ENCODE measurements at places on chromosomes 6 and 20.

GRCh38 chr20:36331209-36331608, 25.1 kb downstream of the DLGAP4 start:
- DNase-seq, result no peak

DNA sequence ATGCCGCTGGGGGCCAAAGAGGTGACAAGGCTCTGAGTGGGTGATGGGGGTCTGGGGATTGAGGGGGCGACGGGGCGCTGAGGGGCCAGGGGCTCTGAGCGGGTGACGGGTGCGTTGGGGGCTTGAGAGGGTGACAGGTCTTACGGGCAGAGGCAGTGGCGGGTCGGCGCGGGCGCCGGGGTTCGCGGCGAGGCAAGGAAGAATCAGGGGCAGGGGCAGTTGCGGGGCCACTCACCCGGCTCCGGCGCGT, 146 bp downstream of the ZNFX1 start:
- no peak for DNase-seq

DNA sequence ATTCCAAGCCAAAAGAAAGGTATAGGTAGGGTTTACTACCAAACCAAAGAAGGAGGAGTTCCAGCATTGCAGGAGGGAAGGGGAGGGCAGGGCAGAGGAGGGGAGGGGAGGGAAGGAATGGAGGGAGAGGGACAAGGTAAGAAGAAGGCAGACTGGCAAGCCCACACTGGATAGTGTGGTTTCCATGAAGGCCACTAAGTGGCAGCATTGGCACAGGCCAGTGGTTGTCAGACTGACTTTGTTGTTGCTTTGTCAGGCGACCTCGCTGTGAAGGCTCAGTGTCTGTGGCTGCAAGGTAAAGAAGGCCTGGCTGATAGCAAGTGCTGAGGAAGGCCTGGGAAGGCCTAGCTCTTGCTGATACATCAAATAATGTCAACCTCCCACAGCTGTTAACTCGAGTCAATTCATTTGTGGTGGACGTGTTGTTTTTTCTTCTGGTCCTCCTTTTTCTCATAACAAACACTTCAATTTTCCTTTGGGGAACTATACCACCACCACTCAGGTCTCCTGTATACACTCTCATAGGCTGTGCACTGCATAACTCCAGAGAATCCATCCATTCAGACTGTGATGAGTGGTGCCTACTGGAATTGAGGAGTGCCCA, 7.7 kb upstream of the ZNF334 start:
- no peak for DNase-seq

DNA sequence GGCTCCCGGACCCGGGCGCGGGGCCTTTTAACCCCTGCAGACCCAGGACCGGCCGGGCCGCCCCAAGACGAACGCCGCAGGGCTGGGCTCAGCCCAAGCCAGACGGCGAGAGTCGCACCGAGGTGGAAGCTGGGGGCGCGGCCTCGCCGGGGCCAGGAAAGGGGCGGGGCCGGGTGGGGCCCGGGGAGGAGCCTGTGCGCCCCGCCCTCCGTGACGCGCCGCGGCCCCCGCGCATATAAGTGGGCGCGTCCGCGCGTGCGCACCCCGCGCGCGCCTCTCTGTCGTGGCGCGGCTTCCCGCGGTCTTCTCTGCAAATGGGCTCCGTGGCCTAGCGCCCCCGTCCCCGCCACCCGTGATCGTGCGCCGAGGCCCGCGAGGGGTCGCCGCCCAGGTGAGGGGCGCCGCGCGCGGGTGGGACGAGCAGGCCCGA, at the start of gene PPDPF:
TSS of gene PPDPF (plus strand) at position 262 of the 430 bp plus-strand sequence. CDS start 544 bp downstream, outside the sequence.
- no peak for DNase-seq

DNA sequence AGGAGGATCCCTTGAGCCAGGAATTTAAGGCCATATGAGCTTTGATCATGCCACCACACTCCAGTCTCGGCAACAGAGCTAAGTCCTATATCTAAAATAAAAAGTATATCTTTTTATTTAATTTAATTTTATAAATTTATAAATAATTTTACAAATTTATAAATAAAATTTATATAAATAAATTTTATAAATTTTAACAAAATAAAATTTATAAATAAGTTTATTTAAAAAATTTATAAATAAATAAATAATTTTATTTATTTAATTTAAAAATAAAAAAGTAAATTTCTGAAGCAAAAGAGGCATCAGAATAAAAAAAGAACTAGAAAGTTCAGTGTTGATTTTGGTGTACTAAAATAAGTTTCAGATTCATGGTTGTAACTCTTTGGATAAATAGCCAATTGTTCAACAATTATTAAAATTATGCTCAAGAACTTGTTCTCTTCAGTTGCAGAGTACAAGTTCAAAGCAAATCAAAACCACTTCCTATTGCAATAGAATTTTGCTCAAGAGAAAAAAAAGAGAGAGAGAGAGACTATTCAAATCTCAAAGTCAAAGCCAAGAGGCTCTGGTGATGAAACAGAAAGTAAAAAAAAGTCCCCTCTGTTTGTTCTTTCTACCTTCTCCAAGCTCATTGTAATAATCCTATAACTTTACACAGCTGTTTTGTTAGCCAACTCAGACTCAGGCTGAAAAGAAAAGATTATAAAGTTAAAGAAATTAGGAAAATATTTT, 547.5 kb upstream of the ADGRB3 start:
- DNase-seq, result no peak

DNA sequence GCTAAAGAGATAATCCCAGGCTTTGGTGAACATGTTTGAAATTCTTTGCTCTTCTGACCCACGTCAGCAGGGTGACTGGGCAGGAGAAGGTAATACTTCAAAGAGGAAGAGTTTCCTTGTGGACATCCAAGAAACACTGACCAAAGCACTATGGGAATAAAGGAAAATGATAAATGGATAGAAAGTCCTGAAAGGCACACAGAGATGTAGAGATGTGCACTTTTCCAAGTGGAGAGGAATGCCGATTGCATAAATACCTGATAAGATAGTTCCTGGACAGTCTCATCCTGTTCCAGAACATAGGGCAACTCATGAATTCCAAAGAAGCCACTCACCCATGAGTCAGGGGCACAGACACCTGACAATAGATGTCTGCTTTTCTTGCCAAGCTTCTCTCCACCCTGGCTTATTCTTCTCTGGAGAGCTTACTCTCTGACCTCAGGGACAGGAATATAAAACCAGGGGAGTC, 191.3 kb upstream of the FOXA2 start:
- DNase-seq, result no peak

- no peak for DNase-seq
These were observed 134.1 kb downstream of the ELOVL4 start for GRCh38 chr6:79813143-79813850.

DNA sequence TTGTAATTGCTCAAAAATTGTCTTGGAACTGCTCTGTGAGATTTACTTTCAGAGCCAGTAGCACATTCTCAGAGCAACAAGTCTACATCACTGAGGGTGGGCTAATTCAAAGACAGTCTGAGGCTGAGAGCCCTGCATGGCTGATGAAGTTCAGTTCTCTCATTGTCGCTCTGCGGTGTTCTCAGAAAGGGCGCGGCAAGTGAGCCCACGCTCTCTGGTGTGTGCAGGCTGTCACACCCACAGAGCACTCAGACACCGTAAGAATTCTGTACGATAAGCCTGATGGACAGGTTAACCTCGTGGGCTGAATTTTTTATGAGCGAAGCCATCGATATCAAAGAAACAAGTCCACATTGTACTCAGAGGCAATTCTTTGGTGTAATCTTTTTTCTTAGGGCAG, 557.8 kb downstream of the HACE1 start:
- no peak for DNase-seq

DNA sequence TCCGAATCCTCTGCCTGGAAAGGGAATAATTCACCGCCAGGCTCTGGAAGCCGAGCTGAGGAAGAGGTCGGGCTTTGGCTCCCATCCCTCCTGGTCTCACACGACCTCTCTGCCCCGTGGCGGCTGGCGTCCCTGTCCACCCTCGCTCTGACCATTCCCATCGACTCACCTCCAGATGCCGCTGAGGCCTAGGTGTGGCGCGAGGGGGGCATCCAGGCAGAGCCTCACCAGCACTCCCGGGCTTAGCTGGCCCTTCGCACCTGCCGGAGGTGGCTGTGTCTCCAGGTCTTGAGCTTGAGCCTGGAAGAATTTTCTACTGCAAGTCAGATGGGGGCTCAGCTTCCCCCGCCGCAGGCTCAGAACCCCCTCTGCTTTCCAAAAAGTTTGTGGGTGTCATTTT, 28.5 kb upstream of the SMOC2 start:
- no peak for DNase-seq

DNA sequence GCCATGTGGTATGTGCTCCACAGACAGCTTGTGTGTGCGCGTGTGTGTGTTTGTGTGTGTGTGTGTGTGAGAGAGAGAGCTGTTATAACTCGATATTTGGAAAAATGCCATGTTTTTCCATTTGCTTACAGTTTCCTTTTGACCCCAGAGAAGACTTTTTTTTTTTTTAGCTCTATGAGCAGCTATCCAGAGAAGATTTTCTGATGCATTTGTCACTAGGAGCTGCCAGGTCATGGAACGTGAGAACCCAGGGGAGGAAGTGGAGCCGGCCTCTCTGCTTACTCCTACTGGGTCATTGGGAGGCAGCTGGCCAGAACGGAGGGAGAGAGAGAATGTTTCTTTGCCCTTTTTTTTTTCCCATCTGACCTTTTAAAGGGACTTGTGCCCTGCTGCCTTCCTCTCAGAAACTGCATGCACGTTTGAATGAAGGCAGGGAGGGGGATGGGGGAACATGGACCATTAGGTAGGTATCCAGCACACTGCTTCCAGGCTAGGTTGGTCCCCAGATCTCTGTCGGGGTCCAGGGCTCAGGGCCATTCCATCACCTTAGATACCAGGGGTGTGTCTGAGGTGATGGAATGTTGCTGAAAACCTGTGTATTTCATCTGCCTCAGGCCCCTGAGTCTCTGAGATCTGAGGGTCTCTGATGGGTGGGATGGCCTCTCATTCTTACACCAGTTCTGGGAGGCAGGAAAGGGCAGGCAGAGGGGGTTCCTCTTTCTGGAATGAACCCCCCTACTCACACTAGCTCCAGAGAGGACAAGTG, 11.2 kb upstream of the MRPS18A start:
- no peak for DNase-seq

- DNase-seq, result no peak
These were observed 313.7 kb upstream of the TBX18 start for GRCh38 chr6:85078058-85078457.

DNA sequence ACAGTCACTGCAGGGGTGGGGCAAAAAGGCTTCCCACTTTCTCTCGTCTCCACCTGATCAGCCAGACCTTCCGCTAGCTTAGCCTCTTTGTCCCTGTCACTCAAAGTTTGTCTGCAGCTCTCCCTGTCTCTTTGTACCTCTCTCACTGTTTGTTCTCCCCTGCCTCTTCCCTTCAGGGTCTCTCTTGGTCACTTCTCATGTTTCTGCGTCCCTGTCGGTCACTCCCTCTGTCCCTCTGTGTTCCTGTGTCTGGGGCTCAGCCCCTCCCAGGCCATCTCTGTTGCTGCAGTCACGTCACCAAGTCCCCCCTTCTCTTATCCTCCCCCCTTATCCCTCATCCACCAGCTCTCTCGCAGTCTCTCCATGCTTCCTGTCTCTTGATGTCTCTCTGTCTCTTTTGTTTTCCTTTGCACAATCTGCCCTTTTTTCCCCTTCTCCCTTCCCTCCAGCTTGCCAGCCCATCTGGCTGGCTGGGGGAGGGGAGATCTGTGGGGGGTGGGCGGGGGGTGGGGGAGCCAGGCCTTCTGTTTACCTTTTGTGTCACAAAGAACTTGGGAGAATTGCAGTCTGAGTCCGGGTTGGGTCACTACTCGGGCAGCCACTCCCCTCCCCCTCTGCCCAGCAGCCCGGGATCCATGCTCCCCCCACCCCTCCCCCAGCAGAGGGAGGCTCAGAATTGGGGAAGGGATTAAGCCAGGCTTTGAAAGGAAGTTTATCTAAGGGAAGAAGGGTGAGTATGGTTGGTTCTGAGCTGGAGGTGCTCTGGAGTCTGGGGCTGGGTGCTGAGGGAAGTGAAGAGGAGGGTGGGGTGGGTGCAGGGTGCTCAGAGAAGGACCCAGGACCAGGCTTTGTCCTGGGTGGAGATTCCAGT, 32.3 kb downstream of the FOXP4 start:
- no peak for DNase-seq

DNA sequence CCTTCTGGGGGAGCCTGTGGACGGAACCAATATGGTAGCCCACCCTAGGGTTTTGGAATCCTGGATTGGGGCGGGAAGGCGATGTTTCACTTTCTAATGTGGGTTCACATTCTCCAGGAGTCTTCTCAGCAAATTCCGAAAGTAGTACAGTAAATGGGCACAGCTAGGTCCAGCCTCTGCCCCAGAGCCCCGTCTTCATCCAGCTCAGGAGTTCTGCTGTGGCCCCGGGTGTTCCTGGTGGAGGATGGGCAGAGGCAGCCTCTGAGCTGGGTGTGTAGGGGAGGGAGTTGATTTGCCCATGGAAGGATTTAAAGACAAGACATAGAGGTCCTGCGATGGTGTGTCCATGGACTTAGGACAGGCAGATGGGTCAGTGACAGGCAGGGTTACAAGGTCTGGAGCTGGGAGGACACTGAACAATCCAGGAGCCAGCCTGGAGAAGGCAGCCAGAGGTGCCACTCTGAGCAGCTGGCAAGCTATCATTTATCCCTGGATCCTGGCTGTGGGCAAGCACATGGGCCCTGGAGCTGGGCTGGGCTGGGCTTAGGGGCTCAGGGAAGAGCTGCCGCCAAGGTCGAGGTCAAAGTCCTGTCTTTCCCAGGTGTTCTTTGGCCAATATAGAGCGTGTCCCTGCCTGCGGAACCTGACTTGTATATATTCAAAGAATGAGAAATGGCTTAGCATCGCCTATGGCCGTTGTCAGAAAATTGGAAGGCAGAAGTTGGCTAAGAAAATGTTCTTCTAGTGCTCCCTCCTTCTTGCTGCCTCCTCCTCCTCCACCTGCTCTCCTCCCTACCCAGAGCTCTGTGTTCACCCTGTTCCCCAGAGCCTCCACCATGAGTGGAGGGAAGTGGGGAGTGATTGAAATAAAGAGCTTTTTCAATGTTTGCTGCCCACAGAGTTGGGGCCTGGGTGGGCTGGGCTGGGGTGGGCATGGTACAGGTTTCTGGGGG, 6.7 kb downstream of the CLPSL1 start:
- DNase-seq, result no peak

DNA sequence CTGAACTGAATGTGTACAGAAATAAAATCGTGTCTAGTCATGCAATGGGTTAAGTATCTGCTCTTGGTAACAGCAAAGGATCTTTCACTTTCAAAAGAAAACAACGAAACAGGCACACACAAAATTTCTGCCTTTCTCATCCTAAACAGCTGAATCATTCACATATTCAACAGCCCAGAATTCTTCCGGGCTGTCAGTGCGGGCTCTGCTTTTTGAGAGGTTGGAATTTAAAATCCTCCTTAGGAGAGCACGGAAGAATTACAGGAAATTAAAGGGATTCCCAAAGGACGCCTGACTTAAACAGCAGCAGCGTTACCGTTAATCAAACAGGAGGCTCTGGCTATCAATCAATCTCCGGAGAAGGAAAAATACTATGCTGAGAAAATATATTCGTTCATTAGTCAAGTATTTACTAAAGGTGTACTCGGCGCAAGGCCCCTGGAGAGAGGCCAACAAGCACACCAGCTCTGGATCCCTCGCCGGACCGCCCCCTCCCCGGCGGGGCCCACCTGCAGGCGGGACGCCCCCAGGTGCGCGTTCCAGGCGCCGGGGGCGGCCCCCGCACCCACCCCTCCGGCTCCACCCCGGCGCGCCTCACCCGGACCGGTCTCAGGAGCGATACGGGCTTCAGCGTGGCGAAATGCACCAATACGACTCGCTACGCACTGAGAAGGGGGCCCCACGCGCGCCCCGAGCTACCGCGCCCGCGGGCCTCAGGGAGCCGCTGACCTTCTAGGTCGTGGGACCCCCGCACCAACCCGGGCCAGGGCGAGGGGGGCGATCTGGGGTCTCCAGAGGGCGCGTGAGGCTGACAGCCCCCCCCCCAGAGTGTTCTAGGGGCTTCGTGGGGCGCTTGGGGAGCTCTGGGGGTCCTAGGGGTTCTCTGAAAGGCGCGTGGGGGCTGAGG, 1.0 kb downstream of the NAPB start:
- DNase-seq, result no peak

GRCh38 chr20:22489626-22490286, 94.6 kb downstream of the FOXA2 start:
- no peak for DNase-seq

Data from NCI-H187 treated with DMSO at 0.1 percent for 48 hours (cell line).